ENCODE measurements at places on chromosomes 11 and 22.

DNA sequence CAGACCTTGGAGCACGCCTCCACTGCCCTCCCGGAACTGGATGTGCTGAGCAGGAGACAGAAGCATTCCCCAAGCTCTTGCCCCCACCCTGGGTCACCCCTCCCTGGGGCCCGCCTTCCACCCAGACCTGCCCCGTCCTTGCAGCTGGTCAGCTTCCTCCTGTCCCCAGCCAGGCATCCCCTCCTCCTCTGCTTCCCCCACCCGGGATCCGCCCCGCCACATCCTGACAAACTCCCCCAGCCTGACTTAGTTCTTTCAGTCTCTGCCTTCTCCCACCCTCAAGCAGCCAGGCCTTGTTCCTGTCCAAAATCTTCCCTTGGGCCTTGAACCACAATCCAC, 1.1 kb upstream of the PLXNB2 start:
- DNase-seq = peak; percentile 48

GRCh38 chr11:16468735-16469453, 112.5 kb upstream of the SOX6 start:
- DNase-seq = no peak

DNA sequence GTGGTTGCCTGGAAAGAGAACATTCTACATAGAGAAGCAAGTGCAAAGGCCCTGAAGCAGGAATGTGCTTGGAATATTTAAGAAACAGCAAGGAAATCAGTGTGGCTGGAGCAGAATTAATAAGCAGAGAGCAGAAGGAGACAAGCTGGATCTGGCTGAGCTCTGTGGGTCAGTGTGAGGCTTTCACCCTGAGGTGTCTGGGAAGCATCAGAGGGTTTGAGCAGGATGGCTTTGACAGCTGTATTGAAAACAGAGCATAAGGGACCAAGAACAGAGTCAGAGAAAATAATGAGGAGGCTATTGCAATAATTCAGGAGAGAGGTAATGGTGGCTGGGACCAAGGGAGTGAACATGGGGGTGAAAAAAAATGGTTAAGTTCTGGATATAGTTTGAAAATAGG, 199.6 kb downstream of the NXPE2 start:
- DNase-seq = no peak

DNA sequence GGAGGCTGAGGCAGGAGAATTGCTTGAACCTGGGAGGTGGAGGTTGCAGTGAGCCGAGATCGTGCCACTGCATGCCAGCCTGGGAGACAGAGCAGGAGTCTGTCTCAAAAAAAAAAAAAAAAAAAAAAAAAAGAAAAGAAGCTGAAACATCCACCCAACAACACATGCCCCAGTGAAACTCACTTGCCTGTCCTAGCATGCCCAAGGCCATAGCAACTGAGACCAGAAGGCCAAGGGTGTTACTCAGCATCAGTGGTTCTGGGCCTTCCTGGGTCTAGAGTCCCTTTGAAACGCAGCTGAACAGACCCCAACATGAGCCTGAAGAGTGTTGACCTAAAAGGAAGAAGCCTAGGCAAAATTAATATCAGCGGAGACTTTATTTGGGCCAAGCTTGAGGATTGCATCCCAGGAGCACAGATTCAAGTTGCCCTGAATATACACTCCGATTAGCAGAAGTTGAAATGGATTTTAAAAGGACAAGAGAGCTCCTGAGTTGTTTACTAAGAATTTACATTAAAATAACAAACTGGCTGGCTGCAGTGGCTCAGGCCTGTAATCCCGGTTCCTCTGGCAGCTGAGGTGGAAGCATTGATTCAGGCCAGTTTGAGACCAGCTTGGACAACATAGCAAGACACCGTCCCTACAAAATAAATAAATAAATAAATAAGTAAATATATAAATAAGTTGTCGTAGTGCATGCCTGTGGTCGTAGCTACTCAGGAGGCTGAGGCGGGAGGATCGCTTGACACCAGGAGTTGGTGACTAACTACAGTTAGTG, 7.0 kb downstream of the PRDX5 start:
- no peak for DNase-seq

GRCh38 chr22:28977060-28977459, 84.6 kb downstream of the C22orf31 start:
- DNase-seq = no peak

GRCh38 chr11:101188173-101188572, 58.6 kb upstream of the PGR start:
- DNase-seq = no peak

- DNase-seq = peak; percentile 45
Observed at GRCh38 chr11:12862696-12863469, 146.2 kb upstream of the RASSF10 start.

DNA sequence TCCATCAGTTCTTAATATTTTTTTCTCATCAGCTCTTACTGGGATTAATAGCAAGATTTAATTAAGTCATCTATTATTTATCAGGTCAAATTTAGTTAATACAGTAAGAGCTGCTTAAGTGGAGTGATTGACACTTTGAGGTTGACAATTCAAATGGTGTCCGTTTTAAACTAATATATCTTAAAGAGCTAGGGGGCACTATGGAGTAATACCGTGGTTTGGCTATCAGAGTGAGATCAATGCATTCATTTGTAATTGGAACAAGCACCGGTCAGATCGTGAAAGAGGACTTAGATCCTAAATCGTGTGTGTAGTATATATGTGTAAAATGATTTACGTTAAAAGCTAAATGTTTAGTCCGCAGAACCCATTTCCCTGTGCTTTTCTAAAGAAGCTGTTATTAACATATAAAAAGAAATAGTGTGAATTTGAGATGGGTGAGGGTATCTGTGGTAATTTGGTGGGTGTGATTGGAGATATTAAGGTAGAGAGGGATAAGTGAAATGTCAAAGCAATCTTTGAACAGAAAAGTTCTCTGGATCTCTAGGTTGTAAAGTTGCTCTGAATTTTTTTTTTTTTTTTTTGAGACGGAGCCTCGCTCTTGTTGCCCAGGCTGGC, 2.3 kb downstream of the SIK2 start:
- no peak for DNase-seq

DNA sequence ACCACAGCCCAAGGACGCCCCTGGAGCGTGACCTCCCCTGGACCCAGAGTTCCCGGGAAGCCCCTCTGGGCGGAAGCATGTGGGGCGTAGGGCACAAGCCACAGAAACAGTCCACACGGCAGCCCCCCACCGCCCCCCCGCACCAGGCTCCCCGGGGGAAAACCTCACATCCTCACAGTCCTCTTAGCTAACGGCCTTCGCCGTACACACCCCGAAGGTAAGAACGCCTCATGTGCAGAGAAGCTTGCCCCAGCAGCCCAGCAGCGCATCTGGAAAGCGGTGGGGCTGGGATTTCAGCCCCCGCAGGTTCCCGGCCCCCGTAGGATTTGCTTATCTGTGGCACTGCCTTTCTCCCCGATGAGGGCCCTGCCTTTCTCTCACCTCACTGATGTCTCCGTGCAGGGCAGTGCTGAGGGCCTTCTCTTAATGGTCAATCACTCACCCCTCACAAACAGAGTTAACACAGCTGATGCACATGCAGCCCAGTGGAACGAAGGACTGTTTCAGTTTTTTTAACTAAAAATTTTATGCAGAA, 309.2 kb downstream of the BRD1 start:
- DNase-seq = no peak

DNA sequence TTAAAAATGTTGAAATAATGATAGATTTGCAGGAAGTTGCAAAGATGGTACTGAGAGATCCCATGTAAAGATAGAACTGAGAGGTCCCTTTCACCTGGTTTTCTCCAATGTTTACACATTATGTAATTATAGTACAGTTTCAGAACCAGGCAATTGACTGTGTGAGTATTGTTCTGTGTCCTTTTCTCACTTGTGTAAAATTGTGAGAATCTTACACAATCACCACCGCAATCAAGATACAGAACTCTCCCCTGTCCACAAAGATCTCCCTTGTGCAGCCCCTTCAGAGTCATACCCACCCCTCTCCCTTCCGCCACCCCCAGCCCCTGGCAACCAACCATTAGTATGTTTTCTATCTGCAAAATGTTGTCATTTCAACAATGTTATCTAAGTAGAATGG, 119.8 kb upstream of the NAV2 start:
- DNase-seq = no peak

DNA sequence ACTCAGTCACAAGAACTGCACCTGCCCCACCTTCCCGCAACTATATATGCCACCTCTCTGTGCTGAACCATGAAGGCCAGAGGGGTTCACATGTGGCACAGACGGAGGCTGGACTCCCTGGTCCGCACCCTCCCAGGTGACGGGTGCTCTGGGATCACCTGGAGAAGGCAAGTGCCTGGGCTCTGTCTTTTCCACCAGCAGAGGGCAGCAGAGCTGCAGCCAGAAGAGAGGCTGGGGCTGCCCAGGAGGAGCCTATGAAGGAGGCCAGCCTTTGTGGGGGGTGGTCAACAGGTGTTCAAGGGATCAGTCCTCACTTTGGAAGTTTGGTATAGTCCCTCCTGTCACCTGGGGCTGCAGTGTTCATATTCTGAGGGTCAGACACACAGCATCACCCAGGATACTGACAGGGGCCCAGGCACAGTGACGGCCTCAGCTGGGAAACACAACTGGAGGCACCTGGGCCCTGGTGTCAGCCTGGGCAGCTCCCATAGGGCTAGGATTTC, 39.2 kb upstream of the IGLL5 start:
- DNase-seq = peak; percentile 75

DNA sequence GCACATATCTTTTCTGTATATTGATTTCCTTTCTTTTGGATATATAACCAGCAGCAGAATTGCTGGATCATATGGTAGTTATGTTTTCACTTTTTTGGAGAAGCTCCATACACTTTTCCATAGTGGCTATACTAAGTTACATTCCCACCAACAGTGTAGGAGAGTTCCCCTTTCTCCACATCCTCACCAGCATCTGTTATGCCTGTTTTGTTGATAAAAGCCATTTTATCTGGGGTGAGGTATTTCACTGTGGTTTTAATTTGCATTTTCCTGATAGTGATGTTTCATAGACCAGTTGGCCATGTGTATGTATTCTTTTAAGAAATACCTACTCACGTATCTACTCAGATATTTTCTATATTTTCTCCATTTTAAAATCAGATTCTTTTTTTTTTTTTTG, 419.3 kb upstream of the FAT3 start:
- DNase-seq = no peak

GRCh38 chr11:44404301-44404700, 94.4 kb upstream of the ALX4 start:
- DNase-seq = no peak

DNA sequence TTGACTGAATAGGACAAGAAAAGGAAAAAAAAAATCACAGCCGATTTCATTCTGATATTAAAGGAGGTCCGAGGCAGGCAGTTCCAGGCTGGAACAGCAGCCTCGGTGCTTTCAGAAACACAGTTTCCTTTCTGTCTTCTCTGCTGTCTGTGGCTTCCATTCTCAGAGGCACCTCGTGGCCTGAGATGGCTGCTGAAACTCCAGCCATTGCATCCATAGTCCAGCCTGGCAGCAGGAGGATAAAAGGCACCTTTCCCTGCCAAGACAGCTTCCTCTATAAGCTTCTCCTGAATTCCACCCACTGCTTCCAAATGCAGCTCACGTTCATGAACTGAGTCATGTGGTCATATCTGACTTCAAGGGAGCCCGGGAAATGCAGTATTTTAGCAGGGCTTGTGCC, 390.5 kb downstream of the TBC1D22A start:
- no peak for DNase-seq

- DNase-seq = no peak
Observed at GRCh38 chr11:97738751-97739150, 1282.0 kb upstream of the CNTN5 start.

DNA sequence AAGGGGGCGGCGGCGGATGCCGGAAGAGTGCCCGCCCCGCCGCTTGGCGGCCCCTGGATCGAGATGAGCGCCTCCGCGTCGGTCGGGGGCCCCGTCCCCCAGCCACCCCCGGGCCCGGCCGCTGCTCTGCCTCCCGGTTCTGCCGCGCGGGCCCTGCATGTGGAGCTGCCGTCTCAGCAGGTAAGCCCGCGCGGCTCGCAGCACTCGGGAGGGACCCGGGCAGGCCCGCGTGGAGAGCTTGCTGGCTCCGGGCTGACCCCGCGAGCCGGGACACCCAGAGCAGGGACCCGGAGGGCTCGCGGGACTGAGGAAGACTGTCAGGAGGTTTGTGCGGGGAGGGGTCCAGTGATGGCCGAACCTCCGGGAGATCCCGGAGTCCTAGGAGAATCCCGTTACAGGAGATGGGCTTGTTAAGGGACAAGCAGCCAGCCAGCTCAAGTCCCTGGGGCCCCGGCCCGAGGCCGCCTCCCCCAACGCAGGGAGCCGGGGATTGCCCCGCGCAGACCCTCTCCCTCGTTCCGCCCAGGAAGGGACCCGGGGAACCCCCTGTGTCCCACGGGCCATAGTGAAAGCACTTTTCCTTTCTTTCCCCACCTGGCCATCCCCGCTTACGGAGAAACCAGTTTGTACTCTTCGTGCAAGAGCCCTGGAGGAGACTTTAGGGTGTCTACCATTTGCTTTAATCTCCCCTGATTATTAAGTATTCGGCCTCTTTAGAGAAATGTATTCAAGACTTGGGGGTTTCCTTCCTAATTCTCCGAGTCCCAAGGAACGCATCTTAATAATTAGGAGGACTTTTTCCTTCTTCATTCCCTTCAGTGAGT, 547 bp downstream of the UVRAG start:
- DNase-seq = peak; percentile 56

DNA sequence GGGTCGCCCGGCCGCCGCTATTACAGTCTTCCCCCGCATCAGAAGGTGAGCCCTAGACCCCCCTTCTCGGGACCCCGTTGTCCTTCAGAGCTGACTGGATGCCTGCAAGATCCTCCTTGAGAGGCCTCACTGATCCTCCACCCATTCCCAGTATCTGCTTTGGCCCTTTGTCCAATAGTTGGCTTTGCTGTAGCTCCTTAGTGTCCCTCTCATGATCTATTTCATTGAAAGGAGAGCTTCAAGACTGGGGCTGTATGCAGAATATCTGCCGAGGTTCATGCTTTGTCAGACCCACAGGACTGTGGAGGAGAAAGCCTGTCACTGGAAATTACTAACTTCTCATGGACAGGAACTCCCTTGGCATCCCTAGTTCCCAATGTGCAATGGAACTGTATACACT, 499 bp downstream of the DLAT start:
- DNase-seq = no peak

DNA sequence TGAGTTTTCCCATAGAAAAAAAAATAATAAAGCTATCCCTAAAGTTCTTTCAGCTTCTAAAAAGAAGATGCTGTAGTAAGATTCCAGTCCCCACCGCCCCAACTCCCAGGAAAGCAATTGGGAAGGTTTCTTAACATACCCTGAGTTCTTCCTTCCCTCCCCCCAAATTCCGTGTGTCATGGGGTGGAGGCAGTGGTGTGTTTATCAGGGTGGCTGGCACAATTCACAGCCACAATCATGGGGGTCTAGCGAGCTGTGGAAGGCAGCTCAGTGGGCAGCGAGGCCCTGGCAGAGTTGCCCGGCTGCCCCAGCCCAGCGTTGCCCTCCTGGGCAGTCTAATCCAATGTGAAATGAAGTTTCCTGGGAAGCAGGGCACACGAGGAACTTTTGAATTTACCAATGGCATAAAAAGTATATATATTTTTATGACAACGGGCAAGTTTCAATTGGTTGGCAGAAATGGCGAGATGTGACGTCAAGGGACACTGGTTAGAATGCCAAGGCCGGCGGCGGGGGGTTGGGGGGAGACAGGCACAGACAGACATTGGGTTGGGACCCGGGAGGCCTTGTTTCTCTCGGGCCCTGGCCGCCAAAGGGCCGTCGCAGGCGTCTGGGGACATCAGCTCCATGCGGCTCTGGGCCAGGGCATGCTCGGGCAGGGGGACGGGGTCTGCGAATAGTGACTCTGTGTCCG, 80.7 kb upstream of the PPARA start:
- no peak for DNase-seq

GRCh38 chr22:25833676-25834075, 91.7 kb downstream of the MYO18B start:
- DNase-seq = no peak

Measured in endothelial cell (in vitro differentiated cells).